ENCODE measurements at places on chromosomes 3 and 15.

GRCh38 chr15:63940966-63941620, 105.2 kb downstream of the DAPK2 start:
- DNase-seq: no peak

DNA sequence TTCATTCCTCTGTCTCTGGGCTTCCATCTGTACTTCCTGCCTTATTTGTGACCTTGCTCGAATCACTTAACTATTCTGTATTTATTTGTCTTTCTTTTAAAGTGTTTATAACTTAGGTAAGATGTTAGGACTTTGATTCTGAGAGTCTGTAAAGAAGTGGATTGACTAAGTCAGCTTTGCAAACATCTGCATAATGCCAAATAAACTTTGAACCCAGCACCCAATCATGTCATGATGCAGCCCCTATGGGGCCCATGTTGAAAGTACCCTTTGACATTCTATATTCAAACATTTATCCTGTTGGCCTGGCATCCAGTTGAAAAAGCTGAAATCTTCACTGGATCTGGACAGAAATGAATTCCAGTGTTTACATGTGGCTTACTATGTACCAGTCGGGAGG, 3.8 kb upstream of the MYRIP start:
- DNase-seq: no peak

DNA sequence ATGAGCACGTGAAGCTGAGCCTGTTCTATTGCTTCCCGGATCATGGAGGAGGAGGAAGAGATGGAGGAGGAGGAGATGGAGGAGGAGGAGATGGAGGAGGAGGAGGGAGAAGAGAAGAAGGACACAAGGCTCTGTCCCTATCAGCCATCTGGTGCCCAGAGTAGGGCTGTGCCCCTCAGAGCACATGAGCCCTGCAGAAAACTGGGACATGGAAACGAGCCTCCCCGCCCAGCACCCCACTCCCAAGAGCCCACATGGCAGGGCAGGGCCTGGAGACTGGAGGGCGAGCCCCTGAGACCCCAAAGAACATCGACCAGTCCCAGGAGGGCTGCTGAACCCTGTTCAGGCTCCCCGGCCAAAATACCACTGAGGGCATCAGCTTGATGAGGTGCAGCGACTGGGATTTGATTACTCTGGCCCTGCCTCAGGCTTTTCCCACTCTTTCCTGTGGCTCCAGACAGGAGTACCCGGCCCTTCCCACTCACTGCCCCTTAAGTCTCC, 285.6 kb downstream of the UACA start:
- no peak for DNase-seq

DNA sequence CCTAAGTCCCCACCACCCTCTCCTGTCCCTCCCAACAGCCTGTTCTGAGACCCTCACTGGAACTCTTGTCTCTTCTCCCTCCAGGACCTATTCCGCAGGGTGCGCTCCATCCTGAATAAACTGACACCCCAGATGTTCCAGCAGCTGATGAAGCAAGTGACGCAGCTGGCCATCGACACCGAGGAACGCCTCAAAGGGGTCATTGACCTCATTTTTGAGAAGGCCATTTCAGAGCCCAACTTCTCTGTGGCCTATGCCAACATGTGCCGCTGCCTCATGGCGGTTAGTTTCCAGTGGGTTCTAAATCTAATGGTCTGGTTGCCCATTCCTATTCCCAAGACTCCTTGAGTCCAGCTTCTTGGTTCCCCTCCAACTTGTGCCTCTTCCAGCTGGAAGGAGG, 9.3 kb downstream of the EIF4G1 start:
- DNase-seq: no peak

- no peak for DNase-seq
Observed at GRCh38 chr15:98043160-98044014, 82.9 kb downstream of the ARRDC4 start.

DNA sequence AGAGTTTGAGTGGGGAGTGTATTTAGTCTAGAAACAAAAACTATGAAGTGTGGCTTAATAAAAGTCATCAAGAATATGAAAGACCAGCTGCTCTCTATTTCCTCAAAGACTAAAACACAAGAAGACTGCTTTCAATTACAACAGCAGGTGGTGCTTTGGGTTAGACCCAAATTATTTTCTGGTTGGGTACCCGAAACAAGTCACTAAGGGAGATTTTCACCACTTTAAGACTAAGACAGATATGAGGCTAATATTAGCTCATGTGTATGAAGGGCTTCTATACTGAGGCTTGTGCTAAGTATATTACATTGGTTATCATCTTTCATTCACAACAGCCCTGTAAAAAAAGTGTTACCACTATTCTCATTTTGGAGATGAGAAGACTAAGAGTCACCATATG, 43.1 kb downstream of the COL8A1 start:
- DNase-seq: no peak

- no peak for DNase-seq
Observed at GRCh38 chr3:194879991-194880939, 194.6 kb downstream of the FAM43A start.

DNA sequence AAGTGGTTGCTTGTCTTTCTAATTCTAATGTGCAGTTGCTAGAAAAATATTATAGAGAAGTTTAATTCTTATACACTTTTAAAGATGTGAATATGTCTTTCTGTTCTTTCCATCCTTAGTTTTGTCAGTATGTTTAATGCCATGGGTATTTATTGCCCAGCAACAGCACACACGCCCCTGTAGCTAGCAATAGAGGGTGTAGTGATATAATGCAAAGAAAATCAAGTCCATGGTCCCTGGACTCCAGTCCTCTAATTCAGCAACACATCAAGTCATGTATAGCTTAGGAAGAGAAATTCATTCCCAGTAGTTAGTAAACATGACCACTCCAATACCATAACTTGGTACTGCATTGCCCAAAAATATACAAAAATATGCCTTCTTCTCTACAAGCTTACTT, 292.4 kb upstream of the NR2F2 start:
- DNase-seq: no peak

- DNase-seq: no peak
Observed at GRCh38 chr15:51229907-51230330, 108.5 kb downstream of the CYP19A1 start.

DNA sequence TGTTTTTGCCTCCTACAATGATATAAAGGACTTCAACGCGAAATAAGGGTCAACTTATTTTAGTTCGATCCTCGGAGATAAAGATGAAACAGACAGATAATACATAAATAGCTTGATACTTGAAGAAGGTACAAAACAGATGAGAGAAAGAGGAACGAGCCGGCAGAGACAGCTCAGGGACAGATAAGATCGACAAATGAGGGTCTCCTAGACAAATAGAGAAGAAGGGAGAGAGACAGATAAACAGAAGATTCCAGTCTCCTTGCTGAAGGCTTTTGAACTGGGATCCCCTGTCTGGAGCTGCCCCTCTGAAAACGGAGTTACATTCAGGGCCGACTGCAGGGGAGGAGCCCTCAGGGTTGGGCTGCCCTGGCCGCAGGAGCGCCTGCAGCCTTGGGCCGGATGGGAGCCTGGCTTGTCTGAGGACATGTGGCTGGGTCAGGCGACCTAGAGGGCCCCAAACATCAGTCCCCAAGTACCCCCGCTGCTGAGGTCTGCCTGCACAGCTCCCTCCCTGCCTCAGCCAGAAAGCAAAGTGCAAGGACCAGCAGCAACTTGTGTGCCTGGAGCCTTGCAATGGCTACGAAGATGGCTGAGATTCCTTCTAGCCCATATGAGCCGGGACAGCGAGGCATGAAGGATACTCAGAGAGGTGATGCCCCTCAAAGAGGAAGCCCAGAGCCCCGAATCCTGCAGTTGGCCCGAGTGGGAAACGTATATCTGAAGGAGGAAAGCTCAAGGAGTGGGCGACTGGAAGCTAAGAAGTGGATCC, 926 bp upstream of the SKOR1 start:
- DNase-seq: no peak

GRCh38 chr3:9884555-9885165, 4.6 kb upstream of the CIDEC start:
- DNase-seq: no peak

- no peak for DNase-seq
Observed at GRCh38 chr3:141380987-141381386, 12.7 kb downstream of the ZBTB38 start.

DNA sequence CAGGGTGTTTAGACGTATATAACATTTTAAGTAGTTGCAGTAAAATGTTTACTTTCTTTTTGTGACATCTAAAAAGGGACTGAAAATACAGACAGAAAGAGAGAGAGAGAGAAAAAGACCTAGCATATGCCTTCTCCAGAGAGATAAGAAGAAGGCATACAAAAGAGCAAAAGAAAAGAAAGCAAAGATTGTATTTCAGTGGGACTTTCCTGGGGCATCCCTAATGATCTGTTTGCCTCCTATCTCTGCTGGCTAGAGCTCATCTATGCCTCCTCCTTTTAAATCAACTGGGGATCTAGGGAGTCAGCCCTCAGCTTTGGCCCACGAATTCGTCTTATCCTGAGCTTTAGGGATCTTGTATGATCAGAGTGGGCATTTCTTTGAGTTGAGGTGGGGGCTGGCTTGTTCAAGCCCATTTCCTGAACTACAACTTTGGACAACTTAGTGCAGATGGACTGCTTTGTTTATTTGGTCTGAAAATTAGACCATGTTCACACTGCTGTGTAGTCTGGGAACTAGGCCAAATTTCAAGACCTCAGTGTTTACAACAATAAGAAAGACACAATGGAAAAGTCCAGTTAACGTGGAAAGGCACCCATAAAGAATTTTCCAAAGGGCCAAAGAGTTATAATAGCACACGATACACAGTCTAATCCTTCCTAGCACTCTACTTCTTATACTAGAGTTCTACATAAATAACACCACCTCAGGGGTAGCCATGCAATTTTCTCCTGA, 61.0 kb downstream of the ATP8B4 start:
- DNase-seq: no peak

- no peak for DNase-seq
Observed at GRCh38 chr3:42120866-42121265, 29.7 kb downstream of the TRAK1 start.

GRCh38 chr15:89462198-89462912, 34.0 kb downstream of the RHCG start:
- no peak for DNase-seq

DNA sequence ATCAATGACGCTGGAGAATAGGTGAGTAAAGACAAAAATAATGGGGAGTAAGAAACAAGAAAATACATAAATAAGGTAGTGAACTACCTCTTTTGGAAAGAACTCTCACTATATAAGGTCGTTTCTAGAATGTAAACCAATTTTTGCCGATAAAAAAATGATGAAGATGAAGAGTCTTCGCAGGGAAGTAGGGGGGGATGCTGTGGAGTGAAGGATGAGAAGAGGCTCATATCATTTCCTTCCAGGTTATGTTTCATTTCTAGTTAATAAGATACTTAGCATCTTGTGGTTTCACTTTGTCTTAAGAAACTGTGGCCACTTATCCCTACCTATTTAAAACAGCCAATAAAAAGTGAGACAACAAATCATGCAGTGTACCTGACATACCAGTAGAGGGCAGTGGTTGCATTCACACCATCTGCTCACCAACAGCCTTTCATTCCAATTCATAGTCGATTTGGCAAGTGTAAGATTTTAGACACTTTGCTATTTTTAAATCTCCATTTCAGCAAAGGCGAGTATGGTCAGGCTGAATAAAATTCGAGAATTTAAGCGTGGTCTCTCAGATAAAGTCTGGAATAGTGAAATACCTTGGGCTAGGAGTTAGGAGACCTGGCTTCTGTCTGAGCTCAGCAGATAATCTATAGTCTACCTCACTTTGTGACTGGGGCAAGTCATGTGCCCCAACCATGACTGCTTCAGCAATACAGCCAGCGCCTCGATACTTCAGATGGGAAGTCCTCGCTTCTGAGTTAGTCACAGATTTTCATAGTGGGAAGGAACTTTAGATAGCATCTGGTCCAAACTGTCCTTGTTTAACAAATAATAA, 28.9 kb upstream of the ICE2 start:
- DNase-seq: peak; percentile 18

GRCh38 chr15:89378296-89379151, 43.9 kb upstream of the POLG start:
- no peak for DNase-seq

DNA sequence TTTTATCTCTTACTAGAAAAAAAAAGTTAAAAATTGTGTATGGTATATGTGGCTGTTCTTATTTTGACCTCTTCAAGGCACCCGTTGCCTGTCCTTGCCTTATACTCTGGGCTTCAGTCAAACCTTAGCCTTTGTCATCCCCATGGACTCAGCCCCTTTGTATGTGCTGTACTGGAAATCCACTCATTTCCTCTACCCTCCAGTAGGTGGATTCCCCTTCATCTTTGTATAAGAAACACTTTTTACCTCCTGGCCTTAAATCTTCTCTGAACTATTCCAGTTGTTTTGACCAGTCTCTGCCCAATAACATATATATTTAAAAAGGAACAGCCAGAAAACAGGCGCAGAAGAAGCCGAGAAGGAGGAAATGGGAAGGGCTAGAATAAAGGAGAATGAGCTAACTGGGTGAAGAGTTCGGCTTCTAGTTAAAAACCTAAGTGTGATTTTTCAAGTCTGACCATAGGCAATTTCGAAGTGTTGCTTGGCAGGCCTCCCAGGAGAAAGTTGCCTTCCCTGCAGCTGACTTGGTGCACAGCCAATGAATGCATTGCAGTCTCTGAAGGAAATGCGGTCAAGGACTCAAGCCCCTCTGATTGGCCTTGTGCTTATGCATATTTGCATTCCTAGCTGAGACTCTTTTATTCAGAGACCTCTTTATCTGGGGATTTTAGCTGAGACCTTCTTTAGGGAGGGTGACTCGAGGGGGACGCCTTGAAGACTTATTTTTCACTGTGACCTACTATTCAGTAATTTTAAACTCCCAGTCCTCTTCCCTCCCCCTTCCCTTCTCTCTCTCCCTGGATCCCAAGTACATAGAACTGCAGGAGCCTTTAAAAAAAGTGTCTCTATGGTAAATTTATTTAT, 277.4 kb downstream of the ROBO1 start:
- DNase-seq: no peak

GRCh38 chr3:130854208-130854864, 39.5 kb upstream of the ATP2C1 start:
- DNase-seq: no peak

- no peak for DNase-seq
Observed at GRCh38 chr3:190064112-190064511, 56.6 kb downstream of the P3H2 start.

- DNase-seq: no peak
Observed at GRCh38 chr3:44036850-44037249, 204.8 kb upstream of the TOPAZ1 start.

DNA sequence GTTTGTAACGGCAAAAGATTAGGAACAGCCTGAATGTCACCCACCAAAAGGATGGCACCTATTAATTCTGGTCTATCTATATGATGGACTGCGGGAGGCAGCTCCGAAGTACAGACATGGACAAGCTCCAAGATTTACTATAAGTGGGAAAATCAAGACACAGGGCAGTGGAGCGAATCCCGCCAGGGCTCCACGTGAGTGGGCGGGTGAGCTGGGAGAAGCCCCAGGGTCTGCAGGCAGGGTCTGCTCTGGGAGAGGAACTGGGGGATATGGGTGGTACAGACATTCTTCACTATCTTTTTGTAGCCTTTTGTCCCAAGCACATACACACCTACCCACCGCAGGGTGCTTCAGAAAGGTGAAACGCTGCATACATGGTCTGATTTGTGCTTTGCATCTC, 38.2 kb upstream of the SPTBN5 start:
- DNase-seq: no peak

All from stimulated activated CD8-positive, alpha-beta memory T cell treated with anti-CD3 and anti-CD28 coated beads, Interleukin-4, amount 100 ng/mL, for 4 hours (primary cell).